NCI-H2081 (cell line): ENCODE measurements at places on chromosomes 12 and 14.

DNA sequence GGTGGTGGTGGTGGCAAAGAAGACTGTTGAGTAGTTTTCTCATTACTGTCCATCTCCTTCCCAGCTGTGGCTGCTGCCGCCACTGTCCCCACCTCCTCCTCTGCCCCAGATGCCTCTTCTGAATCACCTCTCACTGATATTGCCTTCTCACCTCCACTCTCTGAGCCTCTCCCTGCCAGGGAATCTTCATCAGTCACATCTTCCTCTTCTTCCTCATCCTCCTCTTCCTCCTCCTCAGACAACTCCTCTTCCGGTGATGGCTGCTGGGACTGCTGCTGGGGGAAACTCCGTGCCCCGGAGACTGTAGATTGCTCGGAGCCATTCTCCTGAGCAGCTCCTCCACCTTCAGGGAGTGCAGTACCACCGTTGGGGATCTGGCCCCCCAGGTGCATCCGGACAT lies 2.9 kb downstream of the SALL2 start:
- no peak for DNase-seq

DNA sequence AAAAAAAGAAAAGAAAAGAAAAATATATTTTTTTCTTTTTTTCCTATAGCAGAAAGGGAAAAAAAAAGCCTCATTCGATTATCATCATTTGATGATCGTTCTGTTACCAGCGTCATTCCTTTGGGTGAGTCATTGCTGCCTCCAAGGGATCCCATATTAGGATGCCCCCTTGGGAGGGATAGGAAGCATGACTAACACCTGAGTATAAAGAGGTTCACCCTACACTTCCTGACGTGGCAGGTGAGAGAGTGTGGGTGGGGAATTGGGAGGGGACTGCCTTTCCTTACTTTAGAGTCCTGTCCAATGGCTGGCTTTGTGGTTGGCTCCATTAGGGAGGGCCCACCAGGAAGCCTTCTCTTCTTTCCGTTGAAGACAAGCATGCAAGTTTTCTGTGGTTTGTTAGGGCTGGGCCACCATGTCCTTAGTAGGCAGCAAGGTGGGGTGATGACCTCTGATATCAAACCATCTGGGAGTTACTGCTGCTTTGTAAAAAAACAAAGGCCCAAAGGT lies 56.1 kb upstream of the FUT8 start:
- DNase-seq, result no peak

GRCh38 chr12:116370004-116370404 lies 92.5 kb upstream of the MED13L start:
- DNase-seq, result no peak

DNA sequence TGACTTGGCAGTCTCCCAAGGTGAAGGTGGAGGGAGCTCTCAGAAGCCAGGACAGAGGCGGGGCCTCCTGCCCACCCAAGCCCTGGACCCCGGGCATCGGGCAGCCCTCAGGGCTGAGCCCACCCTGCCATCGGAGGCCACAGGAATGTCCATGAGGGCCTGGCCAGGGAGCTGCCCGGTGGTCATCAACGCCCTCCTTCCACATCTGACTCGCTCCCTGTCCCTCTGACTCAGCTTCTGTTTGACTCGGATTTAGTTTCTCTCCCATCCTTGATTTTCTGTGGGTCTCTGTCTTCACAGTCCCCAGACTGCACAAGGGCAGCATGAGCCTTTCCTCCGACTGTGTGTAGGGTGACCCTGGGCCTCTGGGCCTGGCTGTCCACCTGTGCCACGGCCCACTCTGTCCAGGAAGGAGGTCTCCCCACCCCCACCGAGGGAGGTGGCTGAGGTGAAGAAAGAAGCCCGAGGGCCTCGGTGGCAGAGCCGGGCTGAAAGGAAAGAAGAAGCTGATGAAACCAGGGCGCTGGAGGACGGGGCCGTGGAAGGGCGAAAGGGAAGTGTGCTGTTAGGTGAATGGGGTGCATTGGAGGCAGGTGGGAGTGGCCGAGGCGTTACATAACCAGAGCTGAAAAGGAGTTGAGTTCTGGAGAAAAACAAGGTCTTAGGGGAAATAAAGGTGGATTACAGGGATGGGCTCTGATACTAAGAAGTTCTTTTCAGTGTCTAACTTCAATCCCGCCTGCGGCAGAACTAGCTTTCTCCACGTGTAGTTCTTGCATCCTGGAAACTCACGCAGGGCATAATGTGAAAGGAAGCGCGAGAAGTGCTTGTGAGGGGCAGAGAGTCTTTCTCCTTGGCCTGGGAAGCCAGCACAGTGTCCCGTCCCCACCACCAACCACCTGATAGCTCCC lies 16.7 kb upstream of the TMEM106C start:
- no peak for DNase-seq

GRCh38 chr14:91872517-91873470 lies 5.5 kb upstream of the TC2N start:
- no peak for DNase-seq

DNA sequence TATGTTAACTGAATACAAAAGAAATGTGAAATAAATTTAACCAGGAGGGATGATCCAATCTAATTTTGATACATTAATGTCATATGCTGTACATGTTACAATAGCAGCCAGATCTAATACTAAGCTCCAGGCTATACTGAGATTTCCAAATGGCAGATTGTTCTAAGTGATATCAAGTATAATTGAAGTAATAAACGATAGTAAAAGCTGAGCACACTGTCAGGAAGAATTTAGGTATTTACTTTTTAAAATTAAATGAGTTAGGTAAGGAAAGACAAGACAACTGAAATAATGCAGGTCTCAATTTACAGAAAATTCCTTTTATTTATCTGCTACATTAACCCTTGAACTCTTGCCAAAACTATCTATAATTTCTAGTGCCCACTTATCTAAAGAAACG lies 39.9 kb downstream of the INSM2 start:
- peak; percentile 20 for DNase-seq

- no peak for DNase-seq
Observed at GRCh38 chr12:14840616-14841015, 2.7 kb downstream of the ART4 start.

DNA sequence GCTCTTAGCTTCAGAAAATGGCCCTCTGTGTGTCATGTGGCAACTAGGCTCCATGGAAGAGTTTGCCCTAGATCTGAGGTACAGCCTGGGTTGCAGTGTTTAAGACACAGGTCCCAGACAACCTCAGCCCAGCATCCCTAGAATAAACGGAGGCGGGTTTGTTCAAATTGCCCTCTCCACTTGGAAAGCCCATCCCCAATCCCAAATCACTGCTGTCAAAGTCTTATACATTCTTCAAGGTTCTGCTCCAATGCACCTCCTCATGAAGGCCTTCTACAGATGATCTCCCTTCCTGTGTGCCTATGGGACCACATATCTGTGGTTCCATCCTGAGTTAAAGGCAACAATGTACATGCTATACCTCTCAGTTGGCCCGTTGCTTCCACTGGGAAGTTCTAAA lies 289.8 kb downstream of the DPF3 start:
- no peak for DNase-seq

- peak; percentile 52 for DNase-seq
Observed at GRCh38 chr12:44000309-44000952, 164.6 kb downstream of the TMEM117 start.

DNA sequence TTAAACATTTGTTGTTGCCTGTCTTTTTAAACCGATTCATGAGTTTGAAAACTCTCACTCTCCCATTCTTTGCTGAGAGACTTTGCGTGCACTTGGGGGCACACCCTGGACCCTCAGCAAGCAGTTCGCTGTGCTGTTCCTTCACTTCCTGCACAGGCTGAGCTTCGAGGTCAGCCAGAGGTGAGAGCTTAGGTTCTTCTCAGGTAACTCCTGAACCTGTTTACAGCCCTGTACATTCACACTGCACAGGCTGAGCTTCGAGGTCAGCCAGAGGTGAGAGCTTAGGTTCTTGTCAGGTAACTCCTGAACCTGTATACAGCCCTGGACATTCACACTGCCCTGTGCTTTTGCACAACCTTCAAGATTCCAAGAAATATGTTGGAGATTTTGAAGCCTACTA lies 9.8 kb upstream of the CLECL1 start:
- DNase-seq, result no peak

DNA sequence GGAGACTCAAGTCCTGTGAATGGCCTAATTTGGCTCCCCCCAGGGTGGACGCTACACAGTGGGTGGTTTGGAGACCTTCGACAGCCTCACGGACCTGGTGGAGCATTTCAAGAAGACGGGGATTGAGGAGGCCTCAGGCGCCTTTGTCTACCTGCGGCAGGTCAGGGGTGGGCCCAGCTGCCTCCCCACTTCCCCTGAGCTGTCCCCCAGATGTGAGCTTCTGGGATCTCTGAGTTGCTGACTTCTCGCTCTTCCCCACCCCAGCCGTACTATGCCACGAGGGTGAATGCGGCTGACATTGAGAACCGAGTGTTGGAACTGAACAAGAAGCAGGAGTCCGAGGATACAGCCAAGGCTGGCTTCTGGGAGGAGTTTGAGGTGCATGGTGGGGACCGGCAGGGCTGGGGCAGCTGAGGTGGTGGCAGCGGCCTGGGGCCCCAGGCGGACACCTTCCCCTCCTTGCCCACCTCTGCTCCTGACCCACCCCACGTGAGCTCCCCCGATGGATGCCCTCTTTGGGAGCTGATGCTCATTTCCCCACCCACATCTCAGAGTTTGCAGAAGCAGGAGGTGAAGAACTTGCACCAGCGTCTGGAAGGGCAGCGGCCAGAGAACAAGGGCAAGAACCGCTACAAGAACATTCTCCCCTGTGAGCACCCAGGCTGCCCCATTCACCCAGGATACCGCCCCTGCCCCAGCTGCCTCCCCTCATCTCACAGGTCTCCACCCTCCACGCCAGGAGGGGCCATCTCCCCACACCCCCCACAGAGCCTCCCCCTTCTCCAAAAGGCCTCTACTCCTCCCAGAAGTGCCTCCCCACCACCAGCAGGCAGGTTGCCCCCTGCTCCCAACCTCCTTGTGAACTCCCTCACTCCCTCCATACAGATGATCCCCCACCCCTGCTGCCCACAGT lies 4.2 kb downstream of the PTPN6 start:
- no peak for DNase-seq
